ENCODE measurements at places on chromosomes 1 and 21.

DNA sequence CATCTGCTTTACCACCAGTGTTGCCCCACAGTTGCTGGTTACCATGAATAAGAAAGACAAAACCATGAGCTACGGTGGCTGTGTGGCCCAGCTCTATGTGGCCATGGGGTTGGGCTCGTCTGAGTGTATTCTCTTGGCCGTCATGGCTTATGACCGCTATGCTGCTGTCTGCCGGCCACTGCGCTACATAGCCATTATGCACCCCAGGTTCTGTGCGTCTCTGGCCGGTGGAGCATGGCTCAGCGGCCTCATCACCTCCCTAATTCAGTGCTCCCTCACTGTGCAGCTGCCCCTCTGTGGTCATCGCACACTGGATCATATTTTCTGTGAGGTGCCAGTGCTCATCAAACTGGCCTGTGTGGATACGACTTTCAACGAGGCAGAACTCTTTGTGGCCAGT, 14.0 kb downstream of the OR2G6 start:
- no peak for DNase-seq

- no peak for DNase-seq
Observed at GRCh38 chr1:27668808-27669723, 2.9 kb downstream of the IFI6 start.

GRCh38 chr1:206672011-206672688, 12.6 kb upstream of the MAPKAPK2 start:
- no peak for DNase-seq

- no peak for DNase-seq
Observed at GRCh38 chr1:224274970-224275626, 54.9 kb downstream of the NVL start.

DNA sequence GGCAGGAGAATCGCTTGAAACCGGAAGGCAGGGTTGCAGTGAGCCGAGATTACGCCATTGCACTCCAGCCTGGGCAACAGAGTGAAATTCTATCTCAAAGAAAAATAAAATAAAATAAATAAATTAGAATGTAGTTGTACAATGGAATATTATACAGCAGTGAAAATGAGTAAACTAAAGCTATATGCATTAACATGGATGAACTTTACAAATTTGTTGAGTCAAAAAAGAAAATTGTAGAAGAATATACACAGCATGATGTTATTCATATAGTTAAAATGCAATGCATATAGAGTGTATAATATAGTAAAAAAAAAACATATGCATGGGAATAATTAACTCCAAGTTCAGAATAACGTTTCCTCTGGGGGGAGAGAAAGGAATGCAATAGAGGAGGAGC, 11.0 kb upstream of the NAV1 start:
- DNase-seq: no peak

- no peak for DNase-seq
Observed at GRCh38 chr1:233031521-233031920, 81.1 kb downstream of the NTPCR start.

DNA sequence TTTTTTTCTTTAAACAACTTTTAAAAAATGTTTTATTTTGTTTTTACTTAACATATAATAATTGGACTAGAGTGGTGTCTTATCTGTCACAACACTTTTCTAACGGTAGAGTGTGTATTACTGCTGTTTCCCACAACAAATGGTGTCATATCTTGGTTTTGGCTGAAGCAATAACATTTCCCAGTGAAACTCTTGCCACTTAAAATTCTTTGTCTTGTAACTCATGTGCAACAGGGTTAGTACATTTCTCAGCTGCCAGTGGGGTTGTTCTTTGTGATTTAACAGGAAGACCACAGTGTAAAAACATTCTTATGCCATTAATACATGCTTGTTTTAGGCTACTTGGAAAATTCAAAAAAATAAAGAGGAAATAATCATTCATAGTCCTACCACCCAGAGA, 43.5 kb downstream of the ALPL start:
- DNase-seq: no peak

DNA sequence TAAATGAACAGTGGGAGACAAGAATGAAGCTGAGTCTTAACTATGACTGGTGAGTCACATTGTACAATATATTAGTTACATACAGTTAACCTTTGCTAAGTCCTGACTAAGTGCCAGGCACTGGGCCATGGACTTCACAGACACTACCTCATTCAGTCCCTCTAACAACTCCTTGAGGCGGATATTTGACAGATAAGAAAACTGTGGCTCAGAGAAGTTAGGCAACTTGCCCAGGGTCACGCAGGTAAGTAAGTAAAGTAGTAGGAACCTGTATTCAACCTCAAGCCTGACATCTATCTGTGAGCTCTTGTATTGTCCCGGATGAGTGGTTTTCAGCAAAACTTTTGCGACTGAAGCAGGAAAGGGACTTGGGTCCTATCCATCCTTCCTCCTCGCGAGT, 62.1 kb downstream of the GNG12 start:
- no peak for DNase-seq

DNA sequence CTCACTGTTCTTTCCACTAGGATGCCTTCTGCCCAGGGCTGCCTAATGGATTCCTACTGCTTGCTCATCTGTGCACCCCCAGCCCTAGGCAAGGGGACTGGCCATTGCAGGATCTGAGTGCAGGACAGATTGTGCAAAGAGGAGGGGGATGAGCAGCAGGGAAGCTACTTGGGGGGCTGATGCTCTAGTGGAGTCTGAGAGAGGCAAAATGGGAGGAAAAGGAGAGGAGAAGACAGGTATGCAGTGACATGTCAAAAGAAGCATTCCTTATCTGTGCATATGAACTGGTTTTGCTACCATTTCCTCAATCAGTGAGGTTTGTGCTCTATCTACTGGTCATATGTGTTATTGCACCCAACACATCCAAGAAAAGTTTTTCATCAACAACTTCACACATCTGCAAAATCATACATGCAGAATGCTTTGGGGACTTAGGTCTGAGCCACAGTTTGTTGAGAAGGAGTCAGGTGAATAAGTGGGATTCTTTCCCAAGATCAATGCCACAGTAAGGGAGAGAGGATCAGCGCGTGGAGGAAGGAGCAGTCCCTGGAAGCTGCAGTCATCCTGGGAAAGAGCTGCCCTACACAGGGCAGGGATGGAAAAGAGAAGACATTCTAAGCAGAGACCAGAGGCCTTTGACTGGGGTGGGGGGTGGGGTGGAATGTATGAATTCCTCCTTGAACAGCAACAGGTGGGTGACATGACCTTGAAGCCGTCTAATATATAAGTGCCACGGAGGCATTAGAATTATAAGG, 14.4 kb downstream of the SLC5A9 start:
- no peak for DNase-seq

DNA sequence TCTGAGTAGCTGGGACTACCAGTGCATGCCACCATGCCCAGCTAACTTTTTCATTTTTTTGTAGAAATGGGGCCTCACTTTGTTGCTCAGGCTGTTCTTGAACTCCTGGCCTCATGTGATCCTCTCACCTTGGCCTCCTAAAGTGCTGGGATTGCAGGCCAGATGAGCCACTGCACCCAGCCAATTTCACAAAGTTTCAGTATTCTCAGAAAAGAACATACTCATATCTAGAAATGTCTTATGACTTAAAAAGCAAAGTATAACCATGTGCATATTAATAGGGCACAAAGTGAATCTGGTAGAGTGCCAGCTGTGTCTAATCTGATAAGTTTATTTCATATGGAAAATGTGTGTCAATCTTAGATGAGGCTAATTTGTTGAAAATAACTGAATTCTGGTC, 87.5 kb upstream of the CACYBP start:
- DNase-seq: no peak

GRCh38 chr1:159965263-159965662, 11.2 kb upstream of the SLAMF9 start:
- DNase-seq: no peak

DNA sequence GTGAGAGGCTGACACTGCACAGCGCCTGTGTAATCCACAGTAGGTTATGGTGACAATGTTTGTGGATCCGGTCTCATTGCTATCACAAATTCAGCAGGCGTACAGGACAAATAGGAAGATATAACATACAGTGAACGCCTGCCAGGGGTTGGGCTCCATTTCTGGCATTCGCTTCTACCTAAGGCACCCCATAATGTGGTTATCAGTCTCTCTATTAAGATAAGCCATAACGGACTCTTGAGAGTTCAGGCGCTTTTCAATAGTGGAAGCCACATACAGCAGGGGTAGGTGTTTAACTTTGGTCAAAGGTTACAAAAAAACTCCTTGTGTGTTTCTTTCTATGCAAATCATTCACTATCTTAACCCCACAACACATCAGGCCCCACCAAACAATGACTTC, 72.8 kb downstream of the SIPA1L2 start:
- DNase-seq: no peak

DNA sequence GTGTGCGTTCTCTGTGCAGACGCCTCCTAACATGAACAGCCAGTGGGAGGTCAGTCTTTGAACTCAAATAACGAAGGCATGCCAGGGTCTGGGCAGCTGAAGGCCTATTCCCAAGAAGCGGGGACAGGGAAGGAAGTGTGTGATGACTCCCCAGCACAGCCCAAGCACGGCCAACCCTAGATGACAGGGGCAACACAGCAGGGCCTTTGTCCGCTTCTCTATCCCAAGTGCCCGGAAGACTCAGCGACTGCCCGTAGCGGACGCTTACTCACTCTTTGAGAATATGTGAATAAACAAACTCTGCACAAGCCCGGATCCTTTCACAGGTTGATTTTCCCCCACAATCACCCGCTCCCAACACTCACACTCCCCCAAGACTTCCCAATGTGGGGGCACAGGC, 11.2 kb downstream of the C1orf198 start:
- DNase-seq: no peak

DNA sequence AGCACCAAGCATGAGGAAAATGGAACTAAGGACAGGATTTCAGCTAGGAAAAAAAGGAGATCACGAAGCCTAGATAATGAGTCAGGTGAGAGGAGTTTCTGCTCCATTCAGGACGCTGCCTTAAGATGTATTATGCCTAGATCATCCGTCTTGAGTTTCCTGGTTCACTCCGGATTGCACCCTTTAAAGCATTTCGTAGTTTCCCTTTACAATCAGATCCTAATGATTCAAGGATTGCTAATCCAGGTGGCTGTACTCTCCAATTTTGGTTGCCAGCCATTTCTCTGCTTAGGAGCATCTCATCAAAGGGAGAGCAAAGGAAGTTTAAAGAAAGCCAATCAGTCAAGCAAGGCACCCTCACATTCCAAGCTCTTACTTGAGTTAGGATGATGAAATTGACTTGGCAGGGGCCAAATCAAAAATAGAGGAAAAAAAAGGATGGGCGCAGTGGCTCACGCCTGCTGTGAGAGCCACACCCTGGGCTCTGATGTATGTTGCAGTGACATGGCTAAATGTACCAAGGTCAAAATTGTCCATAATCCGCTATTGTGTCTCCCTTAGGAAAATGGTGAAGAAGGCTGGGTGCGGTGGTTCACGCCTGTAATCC, 156.9 kb upstream of the SOD1 start:
- DNase-seq: no peak

GRCh38 chr1:171438441-171438840, 46.9 kb upstream of the PRRC2C start:
- no peak for DNase-seq

DNA sequence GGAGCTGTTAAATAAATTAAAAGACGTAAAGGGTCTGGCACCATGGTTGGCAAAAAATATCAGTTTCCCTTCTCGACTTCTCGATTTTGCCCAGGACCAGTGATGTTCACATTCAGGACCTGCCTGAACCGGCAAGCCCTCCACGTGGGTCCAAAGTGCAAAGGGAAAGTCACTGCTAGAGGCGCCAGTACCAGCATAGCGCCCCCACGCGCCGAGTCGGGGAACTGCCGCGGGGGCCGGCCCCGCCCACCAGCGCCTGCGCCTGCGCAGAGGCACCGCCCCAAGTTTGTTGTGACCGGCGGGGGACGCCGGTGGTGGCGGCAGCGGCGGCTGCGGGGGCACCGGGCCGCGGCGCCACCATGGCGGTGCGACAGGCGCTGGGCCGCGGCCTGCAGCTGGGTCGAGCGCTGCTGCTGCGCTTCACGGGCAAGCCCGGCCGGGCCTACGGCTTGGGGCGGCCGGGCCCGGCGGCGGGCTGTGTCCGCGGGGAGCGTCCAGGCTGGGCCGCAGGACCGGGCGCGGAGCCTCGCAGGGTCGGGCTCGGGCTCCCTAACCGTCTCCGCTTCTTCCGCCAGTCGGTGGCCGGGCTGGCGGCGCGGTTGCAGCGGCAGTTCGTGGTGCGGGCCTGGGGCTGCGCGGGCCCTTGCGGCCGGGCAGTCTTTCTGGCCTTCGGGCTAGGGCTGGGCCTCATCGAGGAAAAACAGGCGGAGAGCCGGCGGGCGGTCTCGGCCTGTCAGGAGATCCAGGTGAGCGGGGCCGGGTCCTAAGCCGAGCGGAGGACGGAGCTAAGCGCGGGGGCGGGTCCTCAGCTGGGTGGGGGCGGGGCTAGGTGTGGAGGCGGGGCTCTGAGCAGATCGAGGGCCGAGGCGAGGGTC, at the start of gene PINK1:
TSS of gene PINK1 (plus strand) at position 269 of the 875 bp plus-strand sequence. CDS start at position 360, 91 bp downstream.
- peak; percentile 68 for DNase-seq

DNA sequence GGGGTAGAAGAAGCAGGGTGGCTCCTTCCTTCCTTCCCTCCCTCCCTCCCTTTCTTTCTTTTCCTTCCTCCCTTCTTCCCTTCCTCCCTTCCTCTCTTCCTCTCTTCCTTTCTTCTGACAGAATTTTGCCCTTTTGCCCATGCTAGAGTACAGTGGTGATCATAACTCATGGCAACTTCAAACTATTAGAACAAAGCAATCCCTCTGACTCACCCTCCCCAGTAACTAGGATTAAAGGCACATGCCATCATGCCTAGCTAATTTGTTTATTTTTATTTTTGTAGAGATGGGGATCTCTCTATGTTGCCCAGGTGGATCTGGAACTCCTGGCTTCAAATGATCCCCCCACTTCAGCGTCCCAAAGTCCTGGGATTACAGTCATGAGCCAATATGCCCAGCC, 10.0 kb upstream of the RPE65 start:
- DNase-seq: no peak

GRCh38 chr1:44261962-44262361, 48.7 kb downstream of the DMAP1 start:
- no peak for DNase-seq

DNA sequence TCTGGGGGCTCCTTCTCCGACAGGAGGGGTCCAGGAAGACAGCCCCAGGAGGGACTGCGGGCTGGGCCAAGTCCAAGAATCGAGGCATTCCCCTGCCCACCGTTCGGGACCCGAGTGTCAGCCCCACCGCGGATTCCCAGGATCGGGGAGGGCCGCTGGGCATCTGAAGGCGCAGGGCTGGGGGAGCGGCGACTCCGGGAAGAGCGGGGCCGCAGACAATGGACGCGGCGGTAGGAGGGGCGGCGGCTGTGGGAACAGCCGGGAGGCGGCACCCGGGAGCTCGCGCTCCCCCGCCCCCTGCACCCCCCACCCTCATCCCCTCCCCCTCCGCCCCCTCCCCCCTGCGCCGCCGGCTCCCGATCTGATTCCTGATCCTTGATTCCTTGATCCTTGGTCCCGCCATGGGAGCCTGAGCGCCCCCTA, at the start of gene VANGL2:
TSS of gene VANGL2 (plus strand) at position 342 of the 423 bp plus-strand sequence. CDS start 15,274 bp downstream, outside the sequence.
- DNase-seq: no peak

- no peak for DNase-seq
Observed at GRCh38 chr1:65056234-65056633, 89.9 kb upstream of the JAK1 start.
